Right lobe of liver (tissue), 6 donors: ENCODE measurements at places on chromosomes 5 and 9. TPM values are rescaled to one million over a fixed set of nuclear protein-coding genes. Genes with fewer than 3 reads are reported as not detected.
A peak's percentile ranks its signal among the peaks of the same experiment; 100 is the strongest.

- no peak overlapping the region for H3K27ac ChIP-seq
- H3K27me3 ChIP-seq, result no peaks in the 10 kb centered on the region
- H3K4me3 ChIP-seq, result no peak overlapping the region
- DNase-seq, result no peak
- no peaks in the 10 kb centered on the region for H3K36me3 ChIP-seq
- H3K4me1 ChIP-seq, result no peaks in the 10 kb centered on the region
These were observed 25.9 kb downstream of the CDC42SE2 start for GRCh38 chr5:131289738-131290137.

DNA sequence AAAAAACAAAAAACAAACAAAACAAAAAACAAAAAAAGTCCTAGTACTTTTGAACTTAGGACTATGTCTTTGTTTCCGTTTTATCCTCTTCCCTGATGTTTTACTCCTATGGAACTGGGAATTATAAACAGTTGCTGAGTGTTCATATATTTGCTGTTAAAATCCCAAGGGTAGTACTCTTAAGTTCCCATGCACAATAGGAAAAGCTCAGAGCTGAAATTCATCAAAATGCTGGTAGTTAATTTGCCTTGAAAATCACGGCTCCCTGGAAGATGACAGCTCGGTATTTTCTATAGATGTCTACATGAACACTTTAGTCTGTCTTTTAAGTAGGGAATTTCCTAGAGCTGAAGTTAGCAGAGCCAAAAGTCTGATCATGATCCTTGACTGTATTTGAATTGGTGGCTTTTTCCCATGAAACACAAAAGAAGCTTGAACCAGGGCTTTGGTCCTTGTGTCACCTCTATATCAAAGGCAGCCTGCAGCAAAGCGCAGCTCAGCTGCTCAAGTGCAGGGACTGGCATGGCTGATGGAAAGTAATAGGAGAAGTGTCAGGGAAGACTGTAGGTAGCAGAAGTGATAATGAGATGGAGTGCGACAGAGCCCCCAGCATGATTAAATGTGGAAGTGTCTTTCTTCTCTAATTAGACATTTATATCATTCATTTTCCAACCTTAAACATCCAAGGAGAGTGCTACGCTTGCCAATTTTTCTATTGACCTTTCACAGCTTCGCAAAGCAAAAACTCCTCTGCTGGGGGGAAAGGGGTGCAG is 310.9 kb downstream of the TRIM36 start:
- no peaks in the 10 kb centered on the region for H3K4me1 ChIP-seq

GRCh38 chr5:88675168-88675707 is 207.7 kb downstream of the MEF2C start:
- H3K27ac ChIP-seq, result no peak overlapping the region
- H3K27me3 ChIP-seq, result peaks cover 14% of the 10 kb centered on the region
- peak overlapping the region; percentile 19 for H3K4me3 ChIP-seq
- no peak for DNase-seq

GRCh38 chr9:38685535-38685934 is 34.4 kb downstream of the FAM240B start:
- H3K4me1 ChIP-seq, result no peaks in the 10 kb centered on the region
- no peak for DNase-seq
- no peaks in the 10 kb centered on the region for H3K36me3 ChIP-seq
- H3K4me3 ChIP-seq, result no peak overlapping the region

DNA sequence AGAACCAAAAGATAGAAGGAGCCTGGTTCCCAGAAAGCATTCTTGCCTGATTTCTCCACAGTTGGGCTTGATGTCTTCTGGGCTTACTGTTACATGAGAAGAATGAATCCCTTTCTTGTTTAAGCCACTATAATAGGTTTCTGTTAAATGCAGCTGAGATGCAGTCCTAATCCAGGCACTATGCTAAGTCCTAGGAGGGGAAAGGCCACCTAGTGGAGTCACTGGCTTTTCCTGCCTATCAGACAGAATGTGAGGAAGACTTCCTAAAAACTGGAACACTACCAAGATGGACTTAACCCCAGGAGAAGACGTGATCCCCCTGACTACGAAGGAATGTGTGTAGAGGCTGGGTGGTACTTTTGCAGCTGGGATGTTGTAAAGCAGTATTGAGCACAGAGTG is 34.3 kb upstream of the FSD1L start:
- no peaks in the 10 kb centered on the region for H3K27me3 ChIP-seq
- H3K27ac ChIP-seq, result no peak overlapping the region
- H3K4me1 ChIP-seq, result peaks cover 12% of the 10 kb centered on the region

DNA sequence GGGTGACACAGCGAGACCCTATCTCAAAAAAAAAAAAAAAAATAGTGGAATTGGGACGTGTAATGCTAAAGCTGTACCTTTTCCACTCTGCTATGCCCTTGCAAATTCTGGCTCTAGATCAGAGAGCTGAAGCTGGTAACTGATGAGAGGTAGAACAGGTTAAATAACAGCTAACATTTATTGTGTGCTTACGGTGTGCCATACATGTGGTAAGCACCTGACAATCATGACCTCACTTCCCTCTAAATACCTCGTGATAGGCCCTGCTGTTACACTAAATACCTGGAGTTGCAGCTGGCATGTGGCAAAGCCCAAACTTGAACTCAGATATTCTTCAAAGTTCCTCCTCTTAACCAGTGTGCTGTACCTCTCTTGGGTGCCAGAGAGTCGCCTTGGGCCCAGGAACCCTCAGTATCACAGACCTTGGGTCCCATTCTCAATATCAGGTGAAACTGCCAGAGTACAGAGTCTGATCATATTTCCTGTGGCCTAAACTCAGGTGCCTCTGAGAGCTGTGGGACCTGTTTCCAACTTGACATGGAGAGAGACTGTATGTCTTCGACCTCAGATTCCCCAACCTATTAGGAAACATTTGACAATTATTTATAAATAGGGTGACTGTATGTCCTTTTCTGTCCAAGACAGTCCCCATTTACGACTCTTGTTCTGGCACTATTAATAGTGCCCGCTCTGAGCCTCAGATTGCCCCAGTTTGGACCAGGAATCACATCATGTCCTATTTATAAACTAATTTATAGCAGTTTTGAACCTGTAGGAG is 4.8 kb downstream of the ARL10 start:
- H3K4me3 ChIP-seq, result no peak overlapping the region
- H3K4me1 ChIP-seq, result no peaks in the 10 kb centered on the region
- DNase-seq, result no peak

GRCh38 chr9:71774920-71775319 is 6.6 kb upstream of the CEMIP2 start:
- H3K4me3 ChIP-seq, result no peak overlapping the region
- H3K4me1 ChIP-seq, result no peaks in the 10 kb centered on the region
- no peak overlapping the region for H3K27ac ChIP-seq
- DNase-seq, result no peak
- H3K36me3 ChIP-seq, result no peaks in the 10 kb centered on the region

- H3K4me1 ChIP-seq, result no peaks in the 10 kb centered on the region
- H3K36me3 ChIP-seq, result no peaks in the 10 kb centered on the region
- no peak for DNase-seq
- peak overlapping the region; percentile 85 for H3K4me3 ChIP-seq
- H3K27ac ChIP-seq, result no peak overlapping the region
- H3K27me3 ChIP-seq, result no peaks in the 10 kb centered on the region
These were observed 1.3 kb downstream of the TENT2 start for GRCh38 chr5:79613549-79613948.

DNA sequence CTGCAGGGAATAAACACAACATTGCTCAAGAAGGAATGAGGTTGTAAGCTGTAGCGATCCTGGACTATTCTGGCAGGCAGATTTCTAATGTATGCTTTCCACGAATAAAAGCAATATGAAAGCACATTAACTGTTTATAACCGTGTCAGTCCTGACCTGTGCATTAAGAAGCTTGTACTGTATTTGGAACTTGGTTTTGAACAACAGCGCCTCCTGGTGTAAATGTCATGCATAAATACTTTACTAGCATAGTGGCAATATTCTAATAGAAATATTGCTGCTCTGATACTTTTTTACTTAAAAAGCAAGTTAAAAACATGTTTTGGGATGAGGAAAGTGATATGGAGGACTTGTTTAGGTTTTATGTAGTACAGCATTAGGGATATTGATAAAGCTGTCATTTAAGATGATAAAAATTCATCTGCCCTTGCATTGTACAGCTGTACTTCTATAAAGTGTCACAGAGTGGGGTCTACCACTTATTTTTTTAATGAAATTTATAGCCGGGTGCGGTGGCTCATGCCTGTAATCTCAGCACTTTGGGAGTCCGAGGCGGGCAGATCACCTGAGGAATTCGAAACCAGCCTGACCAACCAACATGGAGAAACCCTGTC is 70.7 kb upstream of the GNE start:
- H3K4me3 ChIP-seq, result no peak overlapping the region
- no peak for DNase-seq
- no peaks in the 10 kb centered on the region for H3K4me1 ChIP-seq
- no peaks in the 10 kb centered on the region for H3K27me3 ChIP-seq
- no peaks in the 10 kb centered on the region for H3K36me3 ChIP-seq

DNA sequence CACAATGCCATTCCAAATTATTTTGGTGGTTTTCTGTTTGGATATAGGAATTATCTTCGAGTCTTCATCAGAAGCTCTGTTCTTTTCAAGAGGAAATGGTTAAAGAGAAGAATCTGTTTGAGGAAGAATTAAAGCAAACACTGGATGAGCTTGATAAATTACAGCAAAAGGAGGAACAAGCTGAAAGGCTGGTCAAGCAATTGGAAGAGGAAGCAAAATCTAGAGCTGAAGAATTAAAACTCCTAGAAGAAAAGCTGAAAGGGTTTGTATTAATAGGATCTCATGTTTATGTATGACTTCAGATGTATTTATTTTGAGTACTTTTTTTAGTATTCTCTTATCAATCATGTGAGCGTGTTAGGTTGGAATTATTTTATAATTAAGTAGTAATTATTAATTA is 15.0 kb downstream of the HMMR start:
- H3K4me3 ChIP-seq, result no peak overlapping the region
- no peak overlapping the region for H3K27ac ChIP-seq
- H3K4me1 ChIP-seq, result no peaks in the 10 kb centered on the region
- H3K36me3 ChIP-seq, result no peaks in the 10 kb centered on the region
- H3K27me3 ChIP-seq, result no peaks in the 10 kb centered on the region

DNA sequence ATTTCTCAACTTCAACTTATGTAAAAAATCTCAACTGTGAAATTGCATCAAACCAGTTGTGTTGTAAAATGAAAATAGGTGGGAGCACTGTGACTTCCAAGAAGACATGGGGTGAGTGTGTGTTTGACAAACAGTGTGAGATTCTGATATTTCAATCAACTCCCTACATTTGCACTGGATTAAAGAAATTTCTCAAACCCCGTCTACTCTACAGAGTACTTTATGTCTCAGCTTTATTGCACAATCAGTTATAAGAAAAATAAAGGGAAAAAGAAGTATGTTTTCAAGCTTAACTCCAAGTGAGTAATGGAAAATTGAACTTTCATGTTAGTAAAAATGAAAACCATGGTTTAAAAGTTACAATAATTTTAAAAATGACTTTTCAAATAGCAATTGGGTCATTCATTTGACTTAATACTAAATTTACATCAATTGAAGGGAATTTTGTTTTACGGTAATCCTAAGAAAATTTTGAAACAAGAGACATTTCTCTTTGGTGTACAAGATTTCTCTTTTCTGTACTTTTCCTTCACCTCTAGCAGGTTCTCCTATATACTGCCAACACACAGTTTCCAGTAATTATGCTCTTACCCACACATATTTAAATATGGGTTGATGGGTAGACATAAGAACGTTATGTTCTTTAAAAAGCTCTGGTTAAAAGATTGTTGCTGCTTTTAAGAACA is 80.3 kb downstream of the CDO1 start:
- no peak overlapping the region for H3K27ac ChIP-seq
- no peaks in the 10 kb centered on the region for H3K4me1 ChIP-seq

DNA sequence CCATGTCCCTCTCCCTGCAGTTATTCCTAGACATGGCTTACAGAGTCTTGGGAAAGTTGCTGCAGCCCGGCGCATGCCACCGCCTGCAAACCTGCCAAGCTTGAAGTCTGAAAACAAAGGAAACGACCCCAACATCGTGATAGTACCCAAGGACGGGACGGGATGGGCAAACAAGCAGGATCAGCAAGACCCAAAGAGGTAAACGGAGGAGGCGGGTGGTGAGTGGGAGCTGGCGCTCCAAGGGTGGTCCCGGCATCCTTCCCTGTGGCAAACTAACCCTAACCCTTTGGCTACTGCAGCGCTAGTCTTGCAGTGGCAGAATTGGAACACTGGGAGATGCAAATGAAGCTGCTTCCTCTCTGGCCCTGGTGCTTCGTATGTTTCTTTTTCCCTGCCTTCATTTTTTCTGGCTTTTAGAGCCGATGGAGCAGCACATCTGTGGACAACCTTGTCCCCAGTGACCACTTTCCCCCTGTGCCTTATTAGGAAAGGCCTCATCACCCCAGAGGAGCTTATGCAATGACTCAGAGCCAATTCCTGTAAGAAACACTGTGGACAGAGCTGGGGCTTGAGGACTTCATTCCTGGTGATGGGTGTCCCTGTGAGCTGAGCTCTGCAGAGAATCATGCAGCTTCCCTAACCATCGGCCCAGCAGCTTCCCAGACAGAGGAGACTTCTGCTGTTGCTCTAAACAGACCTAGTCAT is 38.9 kb downstream of the PRRC2B start:
- H3K27me3 ChIP-seq, result no peaks in the 10 kb centered on the region
- peaks cover 39% of the 10 kb centered on the region for H3K36me3 ChIP-seq
- H3K27ac ChIP-seq, result no peak overlapping the region
- no peak overlapping the region for H3K4me3 ChIP-seq
- H3K4me1 ChIP-seq, result no peaks in the 10 kb centered on the region

DNA sequence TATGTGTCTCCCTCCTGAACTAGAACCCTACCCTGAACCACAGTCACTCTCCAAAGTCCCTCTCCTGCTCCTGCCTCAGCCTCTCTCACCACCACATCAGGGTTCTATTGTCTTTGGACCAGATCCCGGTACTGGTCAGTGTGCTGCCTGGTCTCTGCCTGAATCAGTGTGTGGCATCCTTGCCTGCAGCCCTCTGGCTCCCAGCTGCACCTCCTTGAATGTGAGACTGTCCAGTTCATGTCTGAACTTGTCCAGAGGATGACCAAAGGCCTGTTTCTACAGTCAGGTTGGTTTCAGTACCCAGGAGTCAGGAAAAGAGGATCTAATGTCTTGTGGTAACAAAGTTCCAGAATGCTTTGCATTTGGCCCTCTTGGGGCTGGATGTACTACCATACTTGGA is 76.8 kb upstream of the RANBP3L start:
- H3K4me1 ChIP-seq, result no peaks in the 10 kb centered on the region
- no peak for DNase-seq
- no peak overlapping the region for H3K4me3 ChIP-seq
- H3K36me3 ChIP-seq, result no peaks in the 10 kb centered on the region
- no peak overlapping the region for H3K27ac ChIP-seq

GRCh38 chr5:13108265-13108664 is 836.2 kb downstream of the DNAH5 start:
- no peak overlapping the region for H3K27ac ChIP-seq
- H3K36me3 ChIP-seq, result no peaks in the 10 kb centered on the region
- H3K4me1 ChIP-seq, result no peaks in the 10 kb centered on the region

- H3K27me3 ChIP-seq, result no peaks in the 10 kb centered on the region
- H3K36me3 ChIP-seq, result no peaks in the 10 kb centered on the region
- H3K4me1 ChIP-seq, result no peaks in the 10 kb centered on the region
These were observed 1.4 kb downstream of the MARCHF3 start for GRCh38 chr5:127028822-127029457.

- no peak for DNase-seq
- H3K27ac ChIP-seq, result no peak overlapping the region
- no peak overlapping the region for H3K4me3 ChIP-seq
- no peaks in the 10 kb centered on the region for H3K27me3 ChIP-seq
- no peaks in the 10 kb centered on the region for H3K36me3 ChIP-seq
These were observed 3.6 kb downstream of the OR13C8 start for GRCh38 chr9:104572612-104573011.

The ICE1 gene
- total RNA-seq, result 10.3 TPM

The TAF1L gene
- total RNA-seq, result not detected

The ADGRV1 gene
- 6.8 TPM for total RNA-seq

The CARTPT gene
- total RNA-seq, result not detected

The CD274 gene
- total RNA-seq, result 0.92 TPM

The ERP44 gene
- 18.2 TPM for total RNA-seq

The IGFBPL1 gene
- total RNA-seq, result 0.33 TPM
